NCI-H446 treated with DMSO at 0.1 percent for 48 hours (cell line): ENCODE measurements at places on chromosomes 4 and X.

GRCh38 chr4:104063341-104063740, 343.6 kb upstream of the TACR3 start:
- DNase-seq = no peak

GRCh38 chr4:115433491-115433890, 320.1 kb upstream of the NDST4 start:
- DNase-seq = peak; percentile 42

GRCh38 chrX:40471965-40472648, 108.7 kb upstream of the ATP6AP2 start:
- DNase-seq = peak; percentile 6

DNA sequence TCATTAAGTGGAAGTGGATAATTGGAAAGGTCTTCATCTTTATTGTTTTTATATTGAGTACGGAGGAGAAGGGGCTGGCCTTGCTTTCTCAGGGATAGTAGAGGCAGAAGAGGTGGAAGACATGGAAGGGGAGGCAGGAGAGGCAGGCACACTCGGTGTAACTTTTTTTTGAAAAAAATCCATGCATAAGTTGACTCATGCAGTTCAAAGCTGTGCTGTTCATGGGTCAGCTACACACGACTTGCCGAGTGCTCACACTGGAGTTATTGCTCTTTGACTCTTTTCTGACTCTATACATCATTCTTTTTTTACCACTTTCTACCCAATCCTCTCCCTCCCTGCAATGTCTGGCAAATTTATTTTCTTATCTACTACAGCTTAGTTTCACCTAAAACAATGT, 158.3 kb upstream of the AADAT start:
- DNase-seq = no peak

DNA sequence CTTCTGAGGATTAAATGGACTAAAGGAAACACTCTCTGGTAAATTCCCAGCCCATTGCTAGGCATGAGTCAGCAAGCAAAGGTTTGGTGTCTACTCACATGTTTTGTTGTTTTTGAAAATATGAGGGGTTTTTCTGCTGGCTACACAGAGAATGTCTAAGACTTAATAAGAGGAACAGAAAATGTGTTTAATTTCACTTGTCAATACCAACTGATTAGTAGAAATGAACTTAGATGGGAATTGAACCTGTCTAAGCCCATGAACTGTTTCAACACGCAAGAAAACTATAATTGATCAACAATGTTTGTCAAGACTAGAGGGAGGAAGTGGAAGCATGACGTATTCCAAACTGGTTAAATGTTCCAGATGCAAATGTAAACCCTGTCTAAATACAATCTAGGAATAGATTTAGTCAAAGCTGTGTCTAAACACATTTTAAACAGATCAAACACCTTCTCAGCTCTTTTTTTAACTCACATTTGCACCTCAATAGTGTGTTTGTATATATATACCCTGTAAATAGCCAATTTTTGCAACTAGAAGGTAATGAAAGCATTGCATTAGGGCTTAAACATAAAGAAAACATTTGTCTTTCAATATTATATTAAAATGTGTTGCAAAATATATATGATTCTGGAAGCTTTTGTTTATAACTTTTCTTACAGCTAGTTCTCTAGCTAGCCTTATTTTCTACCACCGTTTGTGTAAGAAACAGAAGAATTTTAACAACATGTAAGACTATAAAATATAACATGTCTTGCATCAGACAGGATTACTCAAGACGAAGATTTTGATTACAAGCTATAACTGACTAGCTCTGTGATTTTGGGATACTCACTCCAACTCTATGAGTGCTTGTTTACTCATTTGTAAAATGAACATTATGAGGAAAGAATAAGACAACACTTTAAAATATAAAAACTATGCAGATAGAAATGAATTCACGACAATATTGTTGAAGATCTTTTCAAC, 607.8 kb downstream of the FSTL5 start:
- no peak for DNase-seq

DNA sequence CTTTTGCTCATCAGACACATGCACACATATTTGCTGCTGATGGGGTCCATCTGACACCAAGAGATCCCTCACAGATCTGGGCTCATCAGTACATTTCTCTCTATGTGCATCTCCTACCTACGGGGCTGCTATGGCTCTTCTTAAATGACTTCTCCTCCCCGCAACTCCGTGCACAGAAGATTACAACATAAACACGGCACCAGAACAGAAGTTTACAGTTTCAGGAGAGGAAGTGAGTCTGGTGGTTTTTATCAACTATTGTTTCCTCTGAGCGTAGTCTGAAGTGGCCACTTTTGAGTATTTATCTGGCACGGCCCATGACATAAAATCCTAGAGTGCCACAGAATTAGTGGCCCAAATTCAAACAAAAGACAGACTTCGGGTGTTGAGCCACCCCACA, 263.8 kb downstream of the PRDM5 start:
- DNase-seq = no peak
